ENCODE measurements at places on chromosomes 13 and 19. TPM values are rescaled to one million over a fixed set of nuclear protein-coding genes. Genes with fewer than 3 reads are reported as not detected.

- no peaks in the 10 kb centered on the region for H3K27me3 ChIP-seq
- peak; percentile 49 for DNase-seq
- peak overlapping the region; percentile 91 for H3K4me3 ChIP-seq
- peaks cover 16% of the 10 kb centered on the region for H3K4me1 ChIP-seq
Measured at GRCh38 chr19:1250437-1251260, 2.3 kb downstream of the MIDN start.

- no peaks in the 10 kb centered on the region for H3K36me3 ChIP-seq
- no peak overlapping the region for H3K4me3 ChIP-seq
- peaks cover 11% of the 10 kb centered on the region for H3K4me1 ChIP-seq
- no peak overlapping the region for H3K27ac ChIP-seq
- peaks cover 20% of the 10 kb centered on the region for H3K27me3 ChIP-seq
- DNase-seq: no peak
Measured at GRCh38 chr13:44132710-44133109, 240.9 kb upstream of the SERP2 start.

- H3K36me3 ChIP-seq: no peaks in the 10 kb centered on the region
- H3K4me1 ChIP-seq: peaks cover 37% of the 10 kb centered on the region
- H3K27ac ChIP-seq: no peak overlapping the region
- DNase-seq: no peak
- peak overlapping the region; percentile 77 for H3K4me3 ChIP-seq
Measured at GRCh38 chr19:38425222-38425809, 703 bp downstream of the RASGRP4 start.

DNA sequence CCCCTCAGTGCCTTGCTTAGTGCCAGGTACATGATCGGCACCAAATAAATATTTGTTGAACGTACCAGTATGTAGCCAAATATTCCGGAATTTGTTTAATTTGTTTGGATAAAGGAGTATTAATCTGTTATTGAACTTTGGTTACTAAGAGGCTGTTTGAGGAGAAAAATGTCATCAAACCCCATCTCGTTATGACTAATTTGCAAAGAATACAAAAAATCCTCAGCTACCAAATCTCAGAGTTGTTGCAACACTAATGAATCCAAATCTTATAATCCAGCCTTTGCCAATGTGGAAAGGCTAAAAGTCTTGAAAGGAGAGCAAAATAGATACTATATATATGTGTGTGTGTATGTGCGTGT is 79.5 kb downstream of the KLF5 start:
- DNase-seq: no peak
- H3K4me3 ChIP-seq: no peak overlapping the region
- no peaks in the 10 kb centered on the region for H3K36me3 ChIP-seq

EDDM13 gene
- 0.67 TPM for total RNA-seq

RNF17 gene
- 0.65 TPM for total RNA-seq

Data from activated T-cell treated with anti-CD3 and anti-CD28 coated beads, Interleukin-2, amount 50 U/mL, for 72 hours (primary cell).